ENCODE measurements at places on chromosomes 16 and 17. TPM values are rescaled to one million over a fixed set of nuclear protein-coding genes. Genes with fewer than 3 reads are reported as not detected.

DNA sequence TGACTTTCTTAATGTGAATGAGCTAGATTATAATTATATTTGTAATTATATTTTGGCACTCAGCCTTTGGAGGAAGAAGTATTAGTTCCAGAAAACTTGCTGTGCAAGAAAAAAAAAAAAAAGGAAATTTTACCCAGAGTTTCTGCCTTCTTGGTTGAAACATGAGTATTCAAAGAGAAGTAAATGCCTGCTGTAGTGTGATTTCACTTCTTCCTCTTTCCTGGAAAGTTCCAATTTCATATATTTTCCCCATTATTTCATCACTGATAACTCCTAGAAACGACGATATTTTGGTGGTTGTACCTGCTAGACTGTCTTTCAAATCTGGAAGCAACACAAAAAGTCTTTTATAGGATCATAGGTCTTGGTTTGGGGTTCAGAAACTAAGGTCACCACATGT is 20.4 kb upstream of the MPHOSPH6 start:
- DNase-seq: no peak

DNA sequence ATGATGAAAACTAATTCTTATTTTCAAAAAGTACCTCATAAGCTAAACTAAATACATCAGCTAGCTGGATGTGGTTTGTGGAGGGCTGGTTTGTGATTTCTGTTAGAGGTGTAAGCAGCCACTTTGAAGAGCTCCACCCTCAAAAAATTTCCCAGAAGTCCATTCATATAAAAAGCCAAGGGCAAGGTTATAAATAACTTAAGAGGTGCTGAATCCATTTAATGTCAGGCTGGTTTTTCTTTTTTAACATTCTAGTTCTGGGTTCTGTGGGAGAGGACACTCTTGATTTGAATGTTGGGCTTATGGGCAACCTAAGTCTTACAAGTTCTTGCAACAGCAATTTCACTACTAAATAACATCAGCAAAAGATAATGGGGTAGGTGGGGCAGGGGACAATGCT is 3.4 kb upstream of the WIPI1 start:
- no peak for DNase-seq

DNA sequence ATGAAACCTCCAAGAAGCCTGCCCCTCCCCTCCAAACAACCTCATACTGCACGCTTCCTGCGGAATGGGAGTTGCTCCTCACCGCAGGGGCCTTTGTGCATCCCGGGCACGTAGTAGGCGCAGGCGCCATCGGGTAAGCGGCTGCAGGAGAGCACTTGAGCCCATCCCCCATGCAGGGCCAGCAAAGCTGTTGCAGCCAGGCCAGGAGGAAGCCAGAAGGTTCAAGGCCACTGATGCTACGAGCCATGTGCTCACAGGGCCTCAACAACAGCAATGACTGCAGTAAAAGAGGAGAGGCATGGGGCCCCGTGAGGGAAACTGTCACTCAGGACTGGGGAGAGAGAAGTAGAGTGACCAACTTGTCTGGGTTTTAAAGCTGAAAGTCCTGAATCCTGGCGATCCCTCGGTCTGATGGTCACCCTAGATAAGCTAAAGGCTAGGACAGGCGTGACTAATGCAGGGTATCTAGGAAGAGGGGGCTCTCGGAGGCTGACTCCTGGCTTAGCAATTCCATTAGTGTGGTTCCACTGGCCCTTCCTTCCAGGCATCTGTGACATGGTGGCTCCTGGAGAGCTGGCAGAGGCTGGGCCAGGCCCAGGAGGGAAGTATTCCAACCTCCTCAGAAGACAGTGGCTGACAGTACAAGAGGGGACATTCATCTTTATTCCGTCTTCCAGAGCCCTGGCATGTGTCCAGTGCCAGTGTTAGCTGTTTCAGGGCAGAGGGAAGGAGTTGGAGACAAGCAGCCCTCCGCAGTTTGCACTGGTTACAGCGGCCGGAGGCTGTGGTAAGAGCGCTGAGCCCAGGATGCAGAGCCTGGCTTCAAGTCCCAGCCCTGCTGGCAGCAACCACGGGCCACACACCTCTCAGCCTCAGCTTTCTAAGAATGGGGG is 20.8 kb downstream of the GOSR2 start:
- peak; percentile 90 for DNase-seq

NOS2 gene
- total RNA-seq: not detected
